Panc1 (cell line): ENCODE measurements at places on chromosomes 7 and 10. TPM values are rescaled to one million over a fixed set of nuclear protein-coding genes. Genes with fewer than 3 reads are reported as not detected.
A peak's percentile ranks its signal among the peaks of the same experiment; 100 is the strongest.

DNA sequence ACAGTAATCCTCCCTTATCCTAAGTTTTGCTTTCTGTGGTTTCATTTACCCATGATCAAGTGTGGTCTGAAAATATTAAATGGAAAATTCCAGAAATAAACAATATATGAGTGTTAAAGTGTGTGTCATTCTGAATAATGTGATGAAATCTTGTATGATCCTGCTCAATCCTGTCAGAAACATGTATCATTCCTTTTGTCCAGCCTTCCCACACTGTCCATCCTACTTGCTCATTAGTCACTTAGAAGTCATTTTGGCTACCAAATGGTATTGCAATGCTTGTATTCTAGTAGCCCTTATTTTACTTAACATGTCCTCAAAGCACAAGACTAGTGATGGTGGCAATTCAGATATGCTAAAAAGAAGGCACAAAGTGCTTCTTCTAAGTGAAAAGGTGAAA, 1211.2 kb upstream of the SORCS1 start:
- DNase-seq, result no peak

DNA sequence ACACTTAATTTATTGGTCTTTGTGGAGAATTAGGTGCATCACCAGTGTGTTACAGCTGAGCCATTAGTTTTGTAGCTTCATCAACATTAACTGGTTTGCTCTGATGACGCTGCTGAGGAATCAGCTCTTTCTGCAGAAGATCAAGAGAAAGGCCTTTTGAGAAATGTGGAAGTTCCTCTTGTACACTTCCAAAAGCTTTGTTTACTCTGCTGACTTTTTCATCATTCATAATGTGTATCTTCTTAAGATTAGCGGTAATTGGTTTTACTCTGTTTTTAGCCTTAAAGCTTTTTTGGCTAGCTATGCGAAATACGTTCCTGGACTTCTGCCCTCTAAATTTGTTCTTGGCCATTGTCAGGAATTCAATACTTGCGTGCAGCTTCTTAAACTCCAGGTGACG, 8.2 kb upstream of the PHYH start:
- DNase-seq, result no peak

- DNase-seq, result no peak
These were observed 150.1 kb downstream of the PLPP4 start for GRCh38 chr10:120607016-120607709.

DNA sequence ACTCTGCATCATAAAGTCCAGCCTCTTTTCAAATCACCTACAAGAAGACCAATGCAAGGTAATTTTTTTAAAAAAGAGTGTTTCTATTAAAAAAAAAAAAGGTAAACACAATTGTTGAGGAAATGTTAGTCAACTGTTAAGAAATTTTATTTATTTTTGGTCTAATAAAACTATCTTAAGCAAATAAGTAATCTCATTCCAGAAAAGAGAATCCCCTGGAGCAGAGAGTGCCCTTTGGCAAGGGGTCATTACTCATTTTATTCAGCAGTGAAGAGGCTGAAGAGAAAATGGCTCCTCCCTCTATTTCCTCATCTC, 63.4 kb upstream of the GSDME start:
- peak; percentile 51 for DNase-seq

Gene NRAP
- total RNA-seq, result not detected

Gene TMEM176B
- total RNA-seq, result 0.31 TPM

Gene HDAC9
- total RNA-seq, result 17.1 TPM
